Body of pancreas (tissue), 4 donors: ENCODE measurements at places on chromosomes 4 and X.

- no peak for DNase-seq
Measured at GRCh38 chr4:184169225-184169867, 48.3 kb downstream of the ENPP6 start.

- DNase-seq, result no peak
Measured at GRCh38 chr4:4462970-4463369, 76.1 kb downstream of the NSG1 start.

GRCh38 chr4:6747294-6748051, 31.5 kb downstream of the BLOC1S4 start:
- DNase-seq, result peak; percentile 83

- DNase-seq, result no peak
Measured at GRCh38 chr4:96497621-96498020, 657.7 kb downstream of the PDHA2 start.

- peak; percentile 11 for DNase-seq
Measured at GRCh38 chr4:1205586-1206298, 33.4 kb upstream of the SPON2 start.

GRCh38 chr4:61212788-61213187, 12.7 kb downstream of the ADGRL3 start:
- DNase-seq, result no peak

- no peak for DNase-seq
Measured at GRCh38 chr4:152427981-152428380, 107.9 kb downstream of the FBXW7 start.

- DNase-seq, result no peak
Measured at GRCh38 chrX:44816367-44816766, 27.5 kb upstream of the DUSP21 start.

- DNase-seq, result no peak
Measured at GRCh38 chrX:63050225-63050624, 300.9 kb downstream of the SPIN4 start.

DNA sequence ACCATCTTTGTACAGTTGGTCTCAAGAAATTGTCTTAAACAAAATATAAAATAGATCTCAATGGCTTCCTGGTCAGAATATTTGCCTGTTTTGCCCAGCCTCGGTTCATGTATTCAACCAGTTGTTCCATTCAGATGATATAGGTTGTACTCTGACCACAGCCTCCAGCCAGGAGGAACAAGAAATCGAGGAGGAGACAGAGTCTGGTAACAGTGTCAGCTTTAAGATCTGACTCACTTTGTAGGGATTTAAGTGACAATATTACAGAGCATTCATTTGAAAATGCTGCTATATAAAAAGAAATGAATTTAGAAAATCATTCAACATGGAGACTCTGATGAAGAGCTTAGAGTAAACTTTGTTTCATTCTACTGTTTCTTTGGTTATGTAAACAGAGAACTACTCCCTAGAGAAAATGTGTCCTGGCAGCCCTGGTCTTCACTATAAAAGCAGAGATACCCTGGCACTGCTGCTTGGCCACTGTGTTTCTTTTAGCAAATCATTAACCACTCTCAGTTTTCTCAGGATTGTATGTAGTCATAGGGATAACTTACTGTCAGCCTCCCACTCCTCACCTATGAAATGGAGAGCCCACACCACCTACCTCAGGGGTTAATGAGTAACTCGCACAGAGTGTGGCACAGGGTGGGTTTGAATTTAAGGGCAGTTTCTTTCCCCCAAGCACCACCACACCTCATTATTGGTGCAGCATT, 53.5 kb downstream of the PAGE2 start:
- peak; percentile 15 for DNase-seq

- no peak for DNase-seq
Measured at GRCh38 chr4:83272900-83273299, 11.7 kb downstream of the COQ2 start.

GRCh38 chr4:26052663-26053541, 138.9 kb downstream of the SMIM20 start:
- no peak for DNase-seq

GRCh38 chr4:52870225-52870624, 8.1 kb downstream of the RASL11B start:
- no peak for DNase-seq

DNA sequence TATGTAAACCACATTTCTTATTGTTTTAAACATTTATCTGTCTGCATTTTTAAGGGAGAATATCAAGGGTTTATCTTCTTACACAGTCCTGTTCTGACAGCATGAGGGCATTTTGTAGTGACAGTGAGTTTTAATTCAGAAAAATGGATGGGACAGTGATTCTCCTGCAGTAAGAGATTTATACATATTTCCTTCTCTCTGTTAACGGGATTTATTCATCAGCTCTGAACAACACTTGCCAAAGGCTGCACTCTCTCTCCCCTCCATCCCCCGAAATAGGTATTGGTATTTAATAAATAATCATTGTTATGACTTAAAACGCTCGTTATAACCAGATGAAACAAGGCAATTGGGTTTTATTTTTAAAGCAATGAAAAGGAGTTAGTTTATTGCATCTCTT, 410.9 kb downstream of the STIM2 start:
- DNase-seq, result no peak

DNA sequence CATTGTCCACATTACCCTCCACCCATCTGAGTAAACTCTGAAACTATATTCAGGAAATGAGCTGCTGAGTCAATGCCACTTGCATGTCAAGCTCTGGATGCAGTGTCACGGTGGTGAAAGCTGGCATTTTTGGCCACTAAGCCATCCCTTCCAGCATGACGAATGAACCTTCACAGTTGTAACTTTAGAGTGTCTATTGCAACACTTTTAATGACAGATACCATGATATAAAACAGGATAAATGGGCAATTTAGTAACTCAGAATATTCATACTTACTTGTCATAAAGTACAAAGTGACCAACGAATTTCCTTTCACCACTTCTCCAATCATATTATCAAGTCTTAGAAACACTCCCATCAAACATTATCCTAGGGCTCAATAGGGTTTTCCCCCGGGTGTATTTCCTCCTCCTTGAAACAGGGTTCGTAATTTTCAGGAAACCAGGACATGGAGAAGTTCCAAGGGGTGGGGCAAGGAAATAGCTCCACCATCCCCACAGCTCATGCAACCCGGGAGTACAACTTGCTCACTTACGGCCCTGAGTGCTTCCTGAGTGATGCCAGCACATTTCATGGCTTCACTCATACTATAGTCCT, 73.1 kb downstream of the MTHFD2L start:
- peak; percentile 9 for DNase-seq

DNA sequence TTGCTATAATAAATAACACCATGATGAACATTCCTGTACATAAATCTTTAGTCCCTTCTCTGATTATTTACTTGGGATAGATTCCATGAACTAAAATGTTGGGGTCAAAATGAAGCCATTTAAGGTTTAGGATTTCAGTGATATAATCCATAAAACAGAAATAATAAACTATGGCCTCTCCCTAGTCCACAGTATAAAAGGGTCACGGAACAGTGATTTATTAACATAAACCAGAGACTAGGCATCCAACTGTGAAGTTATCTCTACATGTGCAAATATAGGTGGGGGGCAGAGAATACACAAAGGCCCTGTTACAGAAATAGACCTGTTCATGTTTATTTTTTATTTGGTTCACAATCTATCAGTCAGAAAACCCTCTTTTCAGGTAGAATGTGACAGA, 499.1 kb upstream of the SLIT2 start:
- DNase-seq, result no peak

- no peak for DNase-seq
Measured at GRCh38 chrX:41734530-41734929, 10.5 kb downstream of the GPR82 start.

- DNase-seq, result no peak
Measured at GRCh38 chr4:71262161-71262560, 76.7 kb upstream of the SLC4A4 start.

DNA sequence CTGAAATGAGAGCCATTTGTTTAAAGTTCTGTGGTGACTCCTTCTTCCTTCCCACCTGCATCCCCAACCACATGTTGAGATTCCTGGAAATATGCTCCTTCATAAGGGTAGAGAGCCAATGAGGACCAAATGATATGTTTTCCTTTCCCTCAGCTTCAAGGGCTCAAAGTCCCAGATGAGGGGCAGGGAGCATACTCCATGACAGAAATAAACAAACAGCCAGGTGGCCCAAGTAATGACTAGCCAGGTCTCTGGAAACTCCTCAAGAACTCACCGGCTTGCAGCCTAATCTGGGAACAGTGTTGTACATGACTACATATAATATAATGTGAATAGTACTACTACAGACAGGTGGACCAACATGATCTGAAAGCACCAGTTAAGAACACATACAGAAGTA, 392.3 kb downstream of the PACRGL start:
- DNase-seq, result no peak

GRCh38 chr4:152655272-152656129, 24.3 kb downstream of the TMEM154 start:
- DNase-seq, result no peak

- DNase-seq, result no peak
Measured at GRCh38 chr4:19402581-19403065, 849.1 kb upstream of the SLIT2 start.

GRCh38 chr4:95071851-95072250, 314.1 kb downstream of the BMPR1B start:
- DNase-seq, result no peak

DNA sequence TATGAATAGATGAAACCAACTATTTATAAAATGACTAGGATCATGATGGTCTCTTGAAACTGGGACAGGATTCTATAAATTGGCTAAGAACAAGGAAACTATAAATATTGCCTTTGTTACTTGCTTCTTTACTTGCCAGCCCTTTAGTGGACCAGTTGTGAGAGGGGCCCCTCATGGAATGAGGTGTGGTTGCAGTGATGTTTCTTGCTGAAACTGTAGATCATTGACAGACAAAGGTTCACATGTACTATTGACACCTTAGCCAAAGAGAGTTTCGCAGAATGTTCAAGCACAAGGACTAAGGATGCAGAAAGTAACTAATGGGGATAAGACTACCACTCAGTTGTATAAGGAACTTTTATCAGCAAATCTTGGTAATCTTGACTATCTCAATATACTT, 135.0 kb upstream of the SMIM10 start:
- no peak for DNase-seq

DNA sequence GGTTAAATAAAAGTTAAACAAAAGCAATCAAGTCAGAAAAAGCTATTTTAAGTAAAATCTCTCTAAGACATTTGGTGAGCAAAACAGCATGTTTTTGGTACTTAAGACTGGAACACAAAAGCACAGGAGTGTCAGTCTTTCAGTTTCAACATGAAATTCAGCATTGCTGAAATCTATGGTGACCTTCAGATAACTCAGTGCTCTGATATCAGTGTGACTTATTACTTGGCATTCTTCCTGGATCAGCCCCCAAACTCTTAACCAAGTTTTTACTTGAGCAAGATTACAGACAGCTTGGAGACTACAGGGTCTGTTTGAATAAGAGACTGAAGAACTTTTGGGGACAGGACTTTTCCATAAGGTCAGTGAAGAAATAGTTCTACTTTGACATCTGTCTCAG, 437.2 kb downstream of the RAPGEF2 start:
- no peak for DNase-seq

- DNase-seq, result peak; percentile 32
Measured at GRCh38 chr4:151485541-151486131, 76.7 kb downstream of the FHIP1A start.

DNA sequence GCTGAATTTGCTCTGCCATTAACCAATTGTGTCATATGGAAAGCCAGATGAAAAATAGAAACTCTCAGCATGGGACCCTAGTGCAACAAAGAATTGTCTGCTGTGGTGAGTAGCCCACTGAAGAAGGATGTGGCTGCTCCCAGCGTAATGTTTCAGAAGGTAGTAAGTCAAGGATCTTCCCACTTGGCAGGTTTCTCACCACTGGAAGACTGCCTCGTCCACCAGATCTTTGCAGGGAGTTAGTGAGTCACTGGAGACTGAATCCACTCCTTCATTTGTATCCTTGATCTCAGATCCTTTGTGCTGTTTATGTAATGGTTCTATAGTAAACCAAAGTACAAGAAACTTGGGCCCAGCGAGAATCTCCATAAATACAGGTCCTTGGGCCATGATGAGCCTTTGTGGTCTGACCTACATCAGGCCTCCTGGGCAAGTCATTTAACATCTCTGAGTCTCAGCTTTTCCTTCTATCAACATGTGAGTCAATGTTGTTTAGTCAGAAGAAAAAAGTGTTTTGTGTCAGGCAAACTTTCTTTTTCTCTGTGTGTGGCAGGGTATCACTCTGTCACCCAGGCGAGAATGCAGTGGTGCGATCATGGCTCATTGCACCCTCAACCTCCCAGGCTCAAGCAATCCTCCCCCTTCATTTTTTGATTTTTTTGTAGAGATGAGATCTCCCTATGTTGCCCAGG, 78.0 kb upstream of the CCDC160 start:
- no peak for DNase-seq

GRCh38 chr4:525660-526059, 26.6 kb downstream of the PIGG start:
- DNase-seq, result no peak

- DNase-seq, result no peak
Measured at GRCh38 chr4:10811991-10812390, 127.4 kb upstream of the CLNK start.

DNA sequence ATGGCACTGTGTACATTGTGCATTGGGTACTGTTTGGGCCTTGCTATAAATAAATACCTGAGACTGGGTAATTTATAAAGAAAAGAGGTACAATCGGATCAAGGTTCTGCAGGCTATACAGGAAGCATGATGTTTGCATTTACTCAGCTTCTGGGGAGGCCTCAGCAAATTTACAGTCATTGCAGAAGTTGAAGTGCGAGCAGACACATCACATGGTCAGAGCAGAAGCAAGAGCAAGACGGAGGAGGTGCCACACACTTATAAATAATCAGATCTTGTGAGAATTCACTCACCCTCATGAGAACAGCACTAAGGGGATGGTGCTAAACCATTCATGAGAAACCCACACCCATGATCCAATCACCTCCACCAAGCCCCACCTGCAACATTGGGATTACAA, 505.0 kb downstream of the ARAP2 start:
- no peak for DNase-seq

DNA sequence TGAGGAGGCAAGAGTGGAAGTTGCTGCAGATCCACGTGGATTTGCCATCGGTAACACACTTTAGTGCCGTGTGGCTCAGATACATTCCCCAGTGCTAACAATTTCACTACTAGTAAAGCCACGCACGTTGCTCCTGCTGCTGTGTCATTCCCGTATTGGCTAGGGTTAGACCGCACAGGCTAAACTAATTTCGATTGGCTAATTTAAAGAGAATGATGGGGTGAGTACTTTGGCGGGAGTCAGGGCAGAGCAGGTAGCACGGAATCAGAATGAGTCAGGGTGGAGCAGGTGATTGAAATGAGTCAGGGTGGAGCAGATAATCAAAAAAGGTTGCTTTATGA, 1337.5 kb downstream of the FSTL5 start:
- no peak for DNase-seq

DNA sequence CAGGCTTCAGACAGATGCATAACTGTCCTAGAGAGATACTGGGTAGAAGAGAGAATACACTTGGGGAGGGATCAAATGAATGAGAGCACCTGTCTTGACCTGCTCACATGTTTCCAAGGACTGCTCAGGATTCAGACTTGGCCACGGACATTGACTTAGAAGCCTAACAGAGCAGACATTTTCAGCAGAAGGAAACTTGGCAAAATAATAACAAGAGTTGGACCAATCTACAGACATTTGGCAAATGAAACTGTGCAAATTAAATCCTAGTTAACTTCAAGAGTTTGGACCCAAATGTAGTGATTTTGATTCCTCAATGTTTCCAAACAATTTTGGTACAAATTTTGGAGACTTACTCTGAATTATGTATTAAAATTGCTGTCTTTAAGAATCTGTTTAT, 223.9 kb downstream of the CAMK2D start:
- no peak for DNase-seq
